ENCODE measurements at places on chromosomes 3 and 15.

DNA sequence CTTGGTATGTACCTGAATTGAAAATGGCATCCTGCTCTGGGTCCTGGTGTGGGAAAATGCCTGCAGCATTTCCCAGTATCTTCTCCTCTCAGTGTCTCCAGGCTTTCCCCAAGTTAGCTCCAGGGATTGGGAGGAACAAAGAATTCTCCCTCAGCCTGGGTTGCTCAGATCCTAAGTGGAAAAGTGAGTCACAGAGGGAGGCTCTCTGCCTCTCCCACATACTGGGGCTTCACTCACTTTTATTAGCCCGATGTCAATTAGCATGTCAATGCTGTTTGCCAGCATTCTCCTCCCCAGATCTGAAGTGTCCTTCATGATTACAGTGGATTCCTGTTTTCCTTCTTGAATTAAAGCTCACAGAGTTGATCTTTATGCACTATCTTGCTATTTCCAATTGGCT is 655.0 kb downstream of the EPHA3 start:
- no peak for DNase-seq

GRCh38 chr15:65772930-65773329 is 19.2 kb downstream of the DENND4A start:
- DNase-seq = no peak

- DNase-seq = peak; percentile 92
Measured at GRCh38 chr15:43133430-43134156, at the start of gene TMEM62. TSS of gene TMEM62 (plus strand) at chr15:43133586. CDS start at chr15:43133803, 217 bp downstream.

- DNase-seq = no peak
Measured at GRCh38 chr3:6516694-6517093, 344.2 kb upstream of the GRM7 start.

- DNase-seq = no peak
Measured at GRCh38 chr3:16866571-16866970, 18.2 kb upstream of the PLCL2 start.

- no peak for DNase-seq
Measured at GRCh38 chr15:55475842-55476241, 32.2 kb downstream of the DNAAF4 start.

DNA sequence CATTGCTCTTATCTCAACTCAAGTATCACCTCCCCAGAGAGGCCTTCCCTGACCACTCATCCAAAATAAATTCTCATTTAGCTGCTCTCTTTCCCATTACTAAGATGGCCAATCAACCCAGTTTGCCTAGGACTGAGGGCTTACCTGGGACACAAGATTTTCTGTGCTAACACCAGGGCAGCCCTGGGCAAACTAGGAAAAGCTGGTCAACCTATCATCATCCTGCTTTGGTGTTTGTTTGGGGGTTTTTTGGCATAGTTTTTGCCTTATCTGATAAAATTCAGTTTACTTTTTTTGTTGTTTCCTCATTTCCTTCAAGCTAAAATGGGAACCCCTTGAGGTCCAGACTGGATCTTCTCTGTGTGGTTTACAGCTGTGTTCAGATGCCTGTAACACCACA is 131.4 kb upstream of the NR2F2 start:
- no peak for DNase-seq

- DNase-seq = no peak
Measured at GRCh38 chr15:31452595-31453557, 126.2 kb downstream of the KLF13 start.

- no peak for DNase-seq
Measured at GRCh38 chr3:171416666-171417065, 43.5 kb downstream of the TNIK start.
